ENCODE measurements at places on chromosomes 2 and 18.

GRCh38 chr2:188293601-188294351, 2.1 kb downstream of the GULP1 start:
- peak; percentile 84 for DNase-seq

- no peak for DNase-seq
These were observed 186.3 kb downstream of the LOXHD1 start for GRCh38 chr18:46470714-46471113.

DNA sequence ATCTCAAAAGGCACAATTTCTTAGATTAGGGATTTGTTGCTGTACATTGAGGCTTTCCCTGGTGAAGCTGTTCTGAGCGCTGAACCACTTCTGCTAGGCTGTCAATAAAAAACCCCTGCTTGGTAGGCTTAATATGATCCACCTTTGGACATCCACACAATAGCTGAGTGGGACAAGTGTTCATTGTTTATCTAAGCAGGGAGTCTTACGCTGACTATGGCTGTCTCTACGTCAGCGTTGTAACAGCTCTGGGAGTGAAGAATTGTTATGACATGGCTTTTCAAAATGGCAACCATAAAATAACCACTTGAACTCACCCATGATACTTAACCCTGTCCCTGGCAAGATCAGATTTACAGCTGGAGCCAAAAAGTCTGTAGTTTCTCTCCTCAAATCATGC, 111.5 kb upstream of the SULT1C3 start:
- no peak for DNase-seq

GRCh38 chr2:226077031-226077430, 677.5 kb downstream of the NYAP2 start:
- no peak for DNase-seq

DNA sequence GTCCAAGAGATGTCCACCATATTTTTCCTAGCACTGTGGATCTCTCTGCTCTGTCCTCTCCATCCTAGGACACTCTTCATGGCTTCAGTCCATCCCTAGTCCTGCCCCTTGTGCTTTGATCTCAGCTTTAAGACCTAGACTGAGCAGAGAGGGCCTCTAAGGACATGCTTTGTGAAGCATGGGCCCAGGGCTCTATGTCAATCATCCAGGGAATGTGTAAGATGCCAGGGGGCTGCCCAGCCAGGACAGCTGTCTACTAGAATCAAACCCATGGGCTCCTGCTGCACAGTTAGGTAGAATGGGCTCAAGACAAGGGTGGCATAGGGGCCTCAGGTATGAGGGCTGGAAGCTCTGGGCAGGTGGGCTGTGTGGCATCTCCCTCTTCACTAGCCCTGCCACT, 24.9 kb downstream of the TET3 start:
- DNase-seq: no peak

DNA sequence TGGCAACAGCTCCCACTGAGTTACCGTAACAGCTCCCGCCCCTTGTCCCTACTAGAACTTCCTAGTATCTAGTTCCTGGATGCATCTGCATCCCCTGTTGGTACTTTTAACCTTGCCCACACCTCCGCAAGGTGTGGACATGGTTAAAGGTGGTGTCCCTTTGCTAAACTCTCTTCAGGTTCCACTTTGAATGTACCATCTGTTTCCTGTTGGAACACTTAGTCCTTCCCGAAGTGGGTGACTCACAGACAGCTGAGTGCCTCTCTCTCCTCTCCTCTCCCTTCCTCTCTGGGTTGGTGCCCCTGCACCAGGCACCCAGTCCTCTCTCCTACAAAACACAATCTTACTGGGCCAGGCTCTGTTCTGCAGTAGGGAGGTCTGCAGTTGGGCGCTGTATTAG, 19.6 kb upstream of the REL start:
- no peak for DNase-seq

- no peak for DNase-seq
These were observed at the start of gene IL36G for GRCh38 chr2:112977559-112978056. Gene IL36G (plus strand): TSS chr2:112978006. CDS start chr2:112978639, 633 bp downstream.

DNA sequence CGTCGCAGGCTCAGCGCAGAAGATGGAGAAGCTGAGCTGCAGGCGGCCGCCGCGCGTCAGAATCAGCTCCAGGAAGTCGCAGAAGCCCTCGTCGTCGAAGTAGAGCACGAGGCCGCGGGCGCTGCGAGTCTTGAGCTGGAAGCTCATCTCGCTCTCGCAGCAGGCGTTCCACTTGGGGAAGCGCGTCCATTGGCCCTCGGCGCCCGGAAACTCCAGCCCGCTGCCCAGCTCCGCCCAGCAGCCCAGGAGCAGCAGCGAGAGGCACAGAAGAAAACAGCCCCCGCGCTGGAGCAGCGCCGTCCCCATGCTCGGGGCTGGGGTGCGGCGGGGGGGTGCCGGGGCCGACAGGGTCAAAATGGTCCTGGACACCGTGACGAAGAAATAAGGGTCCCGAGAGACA, 4.0 kb downstream of the NRXN1 start:
- no peak for DNase-seq

GRCh38 chr18:48412339-48412929, 3.3 kb upstream of the ZBTB7C start:
- DNase-seq: no peak

GRCh38 chr2:196480653-196481323, 158.7 kb upstream of the CCDC150 start:
- DNase-seq: no peak

- DNase-seq: no peak
These were observed 437.9 kb downstream of the TXNL1 start for GRCh38 chr18:56200381-56200911.

DNA sequence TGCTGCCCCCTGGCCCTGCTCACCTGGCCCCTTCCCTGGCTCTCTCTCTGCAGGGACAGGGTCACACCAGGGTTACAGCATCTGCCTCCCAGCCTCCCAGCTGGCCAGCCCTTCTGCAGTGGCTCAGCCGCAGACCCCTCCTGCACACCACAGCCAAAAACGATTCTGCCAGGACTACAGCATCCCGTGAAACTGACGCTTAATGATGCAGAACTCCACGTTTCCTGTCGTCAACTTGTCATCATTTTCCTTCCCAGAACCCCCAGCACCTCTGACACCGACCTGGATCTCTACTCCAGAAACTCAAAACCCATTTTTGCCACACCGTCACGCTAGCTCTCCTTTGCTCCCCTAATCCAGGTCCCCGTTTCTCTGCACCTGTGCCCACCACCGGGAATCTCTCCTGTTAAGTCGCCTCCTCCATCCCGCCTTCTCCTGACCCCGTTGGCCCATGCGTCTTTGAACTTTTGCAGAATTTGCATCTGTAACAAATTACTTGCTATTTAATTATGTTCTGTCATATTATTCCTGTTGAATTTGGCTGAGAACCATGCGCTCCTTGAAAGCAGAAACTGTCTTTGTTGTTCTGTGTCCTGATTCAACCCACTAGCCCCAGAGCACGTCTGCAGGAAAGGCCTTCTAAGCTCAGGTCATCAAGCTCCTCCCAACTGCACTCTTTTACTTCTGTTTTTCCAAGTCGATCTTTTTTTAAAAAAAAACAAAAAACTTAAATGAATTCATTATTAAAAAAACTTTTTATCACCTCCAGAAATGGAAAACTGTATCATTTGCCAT, 173.2 kb upstream of the COPS8 start:
- no peak for DNase-seq
